ENCODE measurements at places on chromosomes 7 and 10.

DNA sequence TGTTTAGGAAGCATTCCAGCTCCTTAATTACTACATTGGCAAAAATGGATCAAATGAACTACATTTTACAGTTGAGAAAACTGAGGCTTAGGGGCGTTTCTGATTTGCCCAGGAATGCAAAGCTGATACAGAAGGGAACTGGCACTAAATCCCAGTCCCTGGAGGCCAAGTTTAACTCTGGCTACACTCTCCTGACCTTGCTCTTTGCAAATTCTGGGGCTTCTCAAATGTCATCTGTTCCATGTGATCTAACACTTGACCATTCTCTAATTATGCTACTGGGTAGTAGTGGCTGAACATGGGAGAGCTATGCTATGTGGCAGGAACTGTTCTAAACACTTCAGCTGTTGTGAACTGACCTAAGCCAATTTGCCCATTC lies 11.3 kb upstream of the HABP2 start:
- no peak for DNase-seq

- no peak for DNase-seq
Observed at GRCh38 chr7:125654076-125654475, 724.5 kb upstream of the POT1 start.

- no peak for DNase-seq
Observed at GRCh38 chr7:66442385-66442784, 186.3 kb upstream of the KCTD7 start.

DNA sequence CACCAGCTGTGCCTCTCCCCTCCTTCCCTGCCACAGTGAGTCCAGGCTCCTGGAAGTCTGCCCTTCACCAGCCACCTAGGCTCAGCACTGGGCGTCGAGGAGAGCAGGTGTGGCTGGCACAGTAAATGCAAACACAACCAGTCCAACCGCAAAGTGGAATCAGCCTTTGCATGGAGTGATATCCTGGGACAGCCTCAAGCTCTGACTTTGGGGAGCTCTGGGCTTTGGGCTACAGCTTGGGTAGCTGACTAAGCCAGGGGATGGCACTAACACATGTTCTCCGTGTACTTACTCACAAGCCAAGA lies 312.4 kb downstream of the KCNMA1 start:
- DNase-seq = no peak

GRCh38 chr7:28137463-28137862 lies 43.1 kb downstream of the JAZF1 start:
- no peak for DNase-seq

- DNase-seq = no peak
Observed at GRCh38 chr7:50293509-50294179, 10.9 kb upstream of the IKZF1 start.

GRCh38 chr10:103612462-103613365 lies 119.2 kb downstream of the NEURL1 start:
- no peak for DNase-seq

DNA sequence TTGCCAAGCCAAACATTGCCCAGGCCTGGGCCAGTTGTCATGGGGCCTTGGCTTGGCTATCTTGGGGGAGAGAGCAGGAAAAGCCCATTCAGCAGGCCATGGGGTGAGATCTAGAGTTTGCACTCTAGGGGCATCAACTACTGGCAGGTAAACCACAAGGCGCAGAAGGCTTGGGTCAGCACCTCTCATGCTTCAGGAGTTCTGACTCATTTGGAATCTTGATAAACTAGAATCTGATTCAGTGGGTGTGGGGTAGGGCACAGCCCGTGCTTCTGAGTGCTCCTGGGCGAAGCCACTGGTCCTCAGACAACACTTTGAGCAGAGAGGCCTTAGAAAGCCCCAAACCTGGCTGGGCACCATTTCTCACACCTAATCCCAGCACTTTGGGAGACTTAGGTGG lies 81.1 kb downstream of the RGS10 start:
- no peak for DNase-seq

- no peak for DNase-seq
Observed at GRCh38 chr7:24842449-24843241, 85.4 kb upstream of the GSDME start.
